ENCODE measurements at places on chromosomes 7 and 10. TPM values are rescaled to one million over a fixed set of nuclear protein-coding genes. Genes with fewer than 3 reads are reported as not detected.

DNA sequence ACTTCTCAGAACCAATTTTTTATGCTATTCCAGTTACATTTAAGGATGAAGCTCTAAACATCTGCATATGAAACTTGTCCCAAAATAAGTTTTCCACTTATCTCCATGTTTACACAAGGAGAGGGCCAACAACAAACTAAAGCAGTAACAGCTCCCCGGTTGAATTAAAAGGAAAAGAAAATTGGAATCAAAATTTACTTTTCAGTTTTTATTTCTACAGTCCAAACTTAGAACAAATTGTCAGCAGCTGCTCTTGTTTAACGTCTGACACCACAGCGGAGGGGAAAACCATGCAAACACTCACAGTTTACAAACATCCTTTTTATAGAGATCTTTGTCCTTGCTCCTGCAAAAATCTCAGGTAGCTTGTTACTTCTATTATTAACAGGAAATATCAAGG lies 101.3 kb downstream of the COL28A1 start:
- no peaks in the 10 kb centered on the region for H3K4me1 ChIP-seq
- no peaks in the 10 kb centered on the region for H3K36me3 ChIP-seq
- no peak for DNase-seq

DNA sequence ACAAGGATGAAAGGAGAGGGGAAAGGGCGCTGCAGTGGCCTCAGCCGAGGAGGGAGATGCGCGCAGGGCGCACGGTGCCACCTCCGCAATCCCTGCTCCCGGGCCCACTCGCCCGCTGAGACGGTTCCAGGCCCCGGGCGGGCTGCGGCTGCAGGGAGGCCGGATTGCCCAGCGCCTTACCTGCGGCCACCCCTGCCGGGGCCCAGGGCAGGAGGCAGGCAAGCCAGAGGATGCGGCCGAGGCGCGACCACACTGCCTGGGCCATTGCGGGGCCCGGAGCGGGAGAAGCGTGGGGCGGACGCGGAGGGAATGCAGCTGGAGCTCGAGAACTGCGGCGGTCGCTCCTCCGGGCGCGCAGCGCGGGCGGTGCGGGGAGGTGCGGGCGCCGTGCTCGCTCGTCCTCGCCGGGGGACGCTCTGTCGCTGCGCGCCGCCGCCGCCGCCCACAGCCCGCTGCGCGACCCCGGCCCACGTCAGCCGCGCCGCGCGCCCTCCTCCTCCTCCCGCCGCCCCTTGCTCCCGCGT lies at the start of gene TMEM130:
Gene TMEM130, minus strand, starts transcription at position 418 of the 524 bp plus-strand sequence. Its CDS starts 153 bp downstream, at position 265.
- H3K36me3 ChIP-seq = no peaks in the 10 kb centered on the region
- no peak within 1 kb of the TSS for H3K27ac ChIP-seq
- H3K4me1 ChIP-seq = peaks cover 19% of the 10 kb centered on the region
- H3K4me3 ChIP-seq = peak within 1 kb of the TSS; percentile 41

The DUSP5 gene
- 8.9 TPM for total RNA-seq

- no peak for DNase-seq
- no peaks in the 10 kb centered on the region for H3K36me3 ChIP-seq
- H3K4me1 ChIP-seq = no peaks in the 10 kb centered on the region
Measured at GRCh38 chr10:68666280-68666760, 54.7 kb upstream of the CCAR1 start.

The ALDH18A1 gene
- 25.3 TPM for total RNA-seq

DNA sequence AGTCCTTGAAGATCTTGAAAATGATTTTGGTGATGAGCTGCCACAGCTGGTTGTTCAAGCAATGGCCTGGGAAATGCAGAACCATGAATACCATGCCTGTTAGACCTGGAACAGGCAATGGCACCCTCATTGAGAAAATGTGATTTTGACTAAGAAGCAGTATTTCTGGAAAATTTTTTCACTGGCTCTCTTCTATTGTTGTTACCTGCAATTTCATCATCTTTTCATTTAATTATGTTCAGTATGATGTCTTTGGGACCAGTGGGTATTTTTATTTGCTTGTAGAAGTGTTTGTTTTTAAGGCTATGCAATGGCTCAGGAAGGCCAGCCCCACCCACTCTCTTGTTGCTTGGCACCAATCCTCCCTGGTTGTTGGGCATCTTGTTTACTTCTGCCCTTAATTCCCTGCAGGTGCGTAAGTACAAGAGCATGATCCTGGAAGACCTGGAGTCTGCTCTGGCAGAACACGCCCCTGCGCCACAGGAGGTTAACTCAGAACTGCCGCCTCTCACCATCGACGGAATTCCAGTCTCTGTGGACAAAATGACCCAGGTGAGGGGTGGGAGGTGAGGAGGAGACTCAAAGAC lies 78.6 kb downstream of the NRF1 start:
- H3K4me1 ChIP-seq = no peaks in the 10 kb centered on the region
- H3K4me3 ChIP-seq = no peak overlapping the region
- no peaks in the 10 kb centered on the region for H3K27me3 ChIP-seq
- peak overlapping the region; percentile 13 for H3K27ac ChIP-seq

The OLAH gene
- total RNA-seq = 1.7 TPM

DNA sequence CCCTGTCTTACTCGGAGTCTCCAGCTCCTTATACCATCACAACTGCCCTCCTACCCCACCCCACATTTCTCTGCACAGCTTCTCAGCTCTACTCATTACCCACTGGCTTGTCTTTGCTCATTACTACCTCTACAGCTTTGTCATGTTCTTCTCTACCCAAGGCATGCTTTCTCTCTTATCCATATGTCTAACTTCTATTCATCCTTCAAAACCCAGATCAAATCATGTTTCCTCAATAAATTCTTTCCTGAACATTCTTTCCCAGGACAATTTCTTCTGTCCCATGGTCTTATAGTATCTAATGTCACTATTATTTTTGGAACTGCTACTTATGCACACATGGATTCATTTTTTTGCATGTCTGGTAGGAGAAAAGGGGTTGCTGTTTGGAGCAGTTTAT lies 231.4 kb downstream of the PTEN start:
- H3K4me3 ChIP-seq = no peak overlapping the region
- H3K27me3 ChIP-seq = no peaks in the 10 kb centered on the region

The TSPAN33 gene
- total RNA-seq = 9.5 TPM

- H3K27ac ChIP-seq = peak overlapping the region; percentile 36
- H3K36me3 ChIP-seq = peaks cover 68% of the 10 kb centered on the region
Measured at GRCh38 chr10:128054163-128054970, 71.9 kb downstream of the MKI67 start.

DNA sequence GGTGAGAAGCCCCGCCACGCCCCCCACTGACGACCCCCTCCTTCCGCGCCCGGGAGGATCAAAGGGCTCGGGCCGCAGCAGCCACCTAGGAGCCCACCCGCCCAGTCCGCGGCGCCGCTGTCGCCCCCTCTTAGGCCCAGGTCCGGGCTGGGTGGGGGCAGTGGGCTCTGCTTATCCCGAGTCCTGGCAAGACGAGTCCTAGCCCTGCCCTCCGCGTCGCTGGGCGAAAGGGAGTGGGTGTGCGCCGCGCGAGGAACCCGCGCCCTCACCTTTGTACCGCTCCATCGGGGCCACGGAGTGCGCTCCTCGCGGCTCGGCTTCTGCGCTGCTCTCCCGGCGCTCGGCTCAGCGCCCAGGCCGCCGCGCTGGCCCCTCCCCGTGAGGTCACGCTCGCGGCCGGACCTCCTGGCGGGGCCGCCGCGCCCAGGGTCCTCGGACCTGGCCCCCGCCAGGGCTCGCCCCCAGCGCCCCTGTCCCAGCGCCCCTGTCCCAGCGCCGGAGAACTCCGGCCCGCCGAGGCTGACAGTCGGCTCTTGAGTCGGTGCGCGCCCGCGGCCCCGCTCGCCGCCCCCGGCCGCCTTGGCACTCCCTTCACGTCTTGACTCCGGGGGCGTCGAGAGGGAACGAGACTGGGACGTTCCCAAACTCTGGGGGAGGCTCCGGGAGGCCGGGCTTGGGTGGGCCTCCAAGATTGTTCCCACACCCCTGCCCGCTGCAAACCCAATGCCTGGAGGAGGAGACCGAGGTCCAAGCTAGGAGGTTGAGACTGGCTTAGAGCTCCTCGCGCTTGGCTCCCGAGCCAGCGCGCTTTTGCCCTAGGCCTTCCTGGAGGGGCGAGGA lies at the start of gene AFAP1L2:
Gene AFAP1L2, minus strand, starts transcription at position 332 of the 840 bp plus-strand sequence. Its CDS starts 47 bp downstream, at position 285.
- H3K4me3 ChIP-seq = peak within 1 kb of the TSS; percentile 55
- no peaks in the 10 kb centered on the region for H3K36me3 ChIP-seq
- H3K4me1 ChIP-seq = peaks cover 37% of the 10 kb centered on the region
- peak within 1 kb of the TSS; percentile 31 for H3K27ac ChIP-seq
- H3K27me3 ChIP-seq = peaks cover 32% of the 10 kb centered on the region

The KLF14 gene
- total RNA-seq = not detected

Measured in lower lobe of right lung (tissue), 2 donors.